ENCODE measurements at places on chromosomes 4 and X.

DNA sequence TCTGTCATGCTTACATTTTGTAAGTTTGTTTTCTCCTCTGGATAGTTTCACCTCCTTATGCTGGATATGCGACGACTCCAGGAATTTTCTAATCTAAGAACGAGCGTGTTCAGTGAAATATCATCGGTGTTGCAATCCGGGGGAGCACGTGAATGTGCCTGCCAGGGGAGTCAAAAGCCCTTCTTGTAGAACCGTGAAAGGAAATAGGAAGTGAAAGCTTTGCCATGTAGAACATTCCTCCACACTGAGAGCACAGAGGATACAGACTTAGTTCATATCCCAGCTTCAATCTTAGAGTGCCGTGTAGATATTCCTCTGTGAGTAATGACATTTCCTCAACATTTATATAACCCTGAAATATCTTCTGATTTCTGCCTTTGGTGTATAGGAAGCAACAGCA, 121.2 kb downstream of the VEGFC start:
- DNase-seq: no peak

DNA sequence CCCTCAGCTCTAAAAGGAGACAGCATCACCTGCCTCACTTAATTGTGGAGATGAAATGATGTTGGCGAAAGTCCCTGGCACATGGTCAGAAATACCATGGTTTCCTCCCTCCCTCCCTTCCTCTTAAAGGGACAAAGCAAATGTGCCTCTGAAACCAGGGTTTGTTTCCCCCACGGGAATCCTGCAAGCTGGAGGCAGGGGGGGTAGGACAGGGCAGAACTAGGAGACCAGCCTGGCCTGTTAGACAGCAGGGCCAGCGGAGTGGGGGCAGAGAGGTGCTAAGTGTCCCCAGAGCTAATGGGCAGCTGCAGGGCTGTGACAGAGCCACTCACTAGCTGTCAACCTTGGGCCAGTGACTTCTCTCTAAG, 5.7 kb downstream of the RTL5 start:
- DNase-seq: no peak

DNA sequence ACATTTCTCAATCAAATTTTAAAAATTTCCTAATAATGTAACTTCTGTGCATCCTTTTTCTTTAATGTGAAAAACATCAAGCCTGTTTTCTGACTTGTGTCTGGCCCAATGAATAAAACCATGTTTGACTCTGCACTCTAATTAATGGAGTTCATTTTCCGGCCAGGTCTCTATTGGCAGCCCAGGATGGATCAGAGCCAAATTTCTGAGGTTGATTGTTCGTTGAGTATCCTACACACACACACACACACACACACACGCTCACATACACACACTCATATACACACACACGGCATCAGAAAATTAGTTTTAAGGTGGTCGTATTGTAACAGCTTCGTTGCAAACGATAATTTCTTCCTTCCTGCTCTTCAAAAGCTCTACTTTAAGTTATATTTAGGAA, 28.9 kb upstream of the TLL1 start:
- DNase-seq: no peak

DNA sequence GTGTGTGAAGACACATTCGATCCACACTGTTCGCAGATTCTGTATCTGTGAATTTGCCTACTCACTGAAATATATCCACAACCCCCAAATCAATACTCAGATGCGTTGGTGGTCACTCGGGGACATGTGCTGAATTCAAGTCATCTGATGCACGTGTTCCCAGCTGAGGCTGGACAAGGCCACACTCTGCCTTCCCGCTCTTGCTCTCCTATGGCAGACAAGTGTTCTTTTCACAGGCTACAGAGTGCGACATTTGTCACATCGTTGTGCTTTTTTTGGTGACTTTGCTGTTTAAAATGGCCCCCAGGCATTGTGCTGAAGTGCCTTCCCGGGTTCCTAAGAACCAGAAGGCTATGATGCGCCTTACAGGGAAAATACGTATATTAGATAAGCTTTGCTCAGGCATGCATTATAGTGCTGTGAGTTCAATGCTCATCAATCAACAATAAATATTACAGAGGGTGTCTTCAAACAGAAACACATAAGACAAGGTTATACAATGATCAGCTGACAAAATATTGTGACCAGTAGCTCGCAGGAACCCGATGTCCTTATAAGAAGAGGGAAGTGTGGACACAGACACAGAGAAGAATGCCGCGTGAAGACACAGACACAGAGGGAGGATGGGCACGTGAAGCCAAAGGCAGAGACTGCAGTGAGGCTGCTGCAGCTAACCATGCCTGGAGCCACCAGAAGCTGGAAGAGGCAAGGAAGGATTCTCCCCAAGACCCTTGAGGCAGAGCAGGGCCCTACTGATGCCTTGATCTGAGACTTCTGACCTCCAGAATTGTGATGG, 42.0 kb downstream of the IRF2 start:
- DNase-seq: no peak

GRCh38 chr4:55352726-55353125, 6.7 kb downstream of the SRD5A3 start:
- DNase-seq: no peak

- no peak for DNase-seq
Measured at GRCh38 chr4:189850239-189850856, 90.3 kb upstream of the FRG1 start.

GRCh38 chr4:108192935-108193334, 24.2 kb upstream of the LEF1 start:
- no peak for DNase-seq

- DNase-seq: no peak
Measured at GRCh38 chr4:165464813-165465381, 86.1 kb downstream of the CPE start.
